Epithelial cell of proximal tubule (primary cell): ENCODE measurements at places on chromosomes 6 and 20. TPM values are rescaled to one million over a fixed set of nuclear protein-coding genes. Genes with fewer than 3 reads are reported as not detected.

- DNase-seq, result no peak
Measured at GRCh38 chr6:84687431-84687830, 77.0 kb downstream of the TBX18 start.

DNA sequence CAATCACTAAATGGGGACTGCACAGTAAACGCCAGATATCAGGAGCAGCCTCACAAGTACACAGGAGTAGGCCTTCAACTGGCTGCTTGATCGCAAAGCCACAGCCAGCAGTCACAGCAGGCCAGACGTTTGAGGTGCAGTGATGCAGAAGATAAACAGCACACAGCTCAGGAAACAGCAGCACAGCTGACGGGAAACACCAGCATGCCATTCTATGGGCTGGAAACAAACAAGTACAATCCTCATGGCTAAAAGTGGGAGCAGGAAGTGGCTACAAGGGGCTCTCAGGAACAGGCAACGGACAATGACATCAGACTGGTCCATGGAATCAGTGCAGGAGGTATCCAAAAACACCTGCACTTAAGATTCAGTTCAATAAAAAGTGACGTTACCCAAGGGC, 111.0 kb downstream of the DTNBP1 start:
- DNase-seq, result peak; percentile 60

DNA sequence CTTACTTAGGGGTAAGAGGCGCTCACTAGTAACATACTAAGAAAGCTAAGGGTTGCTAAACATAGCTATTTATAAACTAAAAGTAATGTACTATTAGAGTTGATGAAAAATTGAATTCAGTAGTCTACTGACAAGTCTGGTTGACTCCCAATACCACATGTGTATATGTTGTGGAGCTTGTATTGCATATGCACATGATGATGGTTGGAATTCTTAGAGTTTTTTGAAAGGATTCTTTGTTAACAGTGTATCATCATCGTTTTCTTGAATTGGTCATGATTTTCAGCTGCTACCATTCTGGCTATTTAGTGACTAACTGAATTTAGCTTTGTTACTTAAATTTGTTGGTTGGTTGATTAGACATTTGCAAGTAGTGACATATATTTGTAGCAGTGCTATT, 27.2 kb downstream of the ABRACL start:
- DNase-seq, result no peak

DNA sequence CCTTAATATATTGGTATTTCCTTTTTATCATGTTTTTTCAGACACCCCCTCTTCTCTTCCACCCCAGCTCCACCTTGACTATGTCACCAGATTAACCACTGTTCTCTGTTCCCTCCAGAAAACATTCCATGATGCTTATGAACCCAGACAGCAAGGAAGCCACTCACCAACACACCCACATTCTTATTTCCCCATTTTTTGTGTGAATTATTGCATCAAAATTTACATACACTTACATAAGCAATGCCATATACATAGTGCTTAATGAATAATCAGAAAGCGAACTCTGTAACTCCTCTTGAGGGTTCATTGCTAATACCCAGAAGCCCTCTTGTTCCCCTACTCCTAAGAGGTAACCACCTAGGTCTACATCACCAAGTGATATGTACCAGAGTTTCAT, 182.3 kb upstream of the CDYL start:
- no peak for DNase-seq

DNA sequence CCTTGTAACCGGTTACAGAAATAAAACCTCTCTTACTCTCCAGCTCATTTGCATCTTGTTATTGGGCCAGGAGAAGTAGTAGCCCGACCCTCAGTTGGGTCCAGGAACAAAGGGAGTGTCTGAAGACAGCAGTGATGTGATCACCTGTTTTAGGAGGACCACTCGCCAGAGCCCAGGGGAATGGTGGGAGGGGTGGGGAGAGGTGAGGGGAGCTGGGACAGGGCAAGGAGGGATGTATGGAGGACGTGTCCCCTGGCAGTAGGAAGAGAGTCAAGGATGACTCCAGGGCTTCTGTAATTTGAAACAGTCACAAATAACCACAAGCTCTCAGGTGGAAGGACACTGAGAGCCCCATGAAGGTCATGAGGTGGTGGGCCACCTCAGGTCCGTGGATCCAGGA, 1.4 kb upstream of the PCMTD2 start:
- no peak for DNase-seq

GRCh38 chr6:133774356-133774755, 114.6 kb upstream of the TCF21 start:
- DNase-seq, result no peak

DNA sequence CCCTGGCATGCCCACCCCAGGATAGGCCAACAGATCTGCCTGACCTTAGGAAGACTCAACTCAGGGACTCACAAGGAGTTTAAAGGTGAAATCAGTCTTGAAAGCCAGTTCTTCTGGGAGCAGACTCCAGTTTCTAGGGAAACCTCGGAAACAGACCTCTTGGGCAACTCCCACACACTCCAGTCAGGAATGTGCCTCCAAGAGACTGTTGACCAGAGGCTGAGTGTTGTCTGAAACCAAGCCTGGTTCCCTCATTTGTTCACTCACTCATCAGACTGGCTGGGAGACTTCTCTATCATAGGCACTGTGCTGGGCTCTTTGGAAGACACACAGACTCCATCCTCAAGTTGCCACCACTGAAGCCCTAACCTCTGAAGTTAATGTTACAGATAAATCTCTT, 1.8 kb downstream of the TREM1 start:
- DNase-seq, result peak; percentile 20

- no peak for DNase-seq
Measured at GRCh38 chr6:16987996-16988395, 113.9 kb upstream of the STMND1 start.

DNA sequence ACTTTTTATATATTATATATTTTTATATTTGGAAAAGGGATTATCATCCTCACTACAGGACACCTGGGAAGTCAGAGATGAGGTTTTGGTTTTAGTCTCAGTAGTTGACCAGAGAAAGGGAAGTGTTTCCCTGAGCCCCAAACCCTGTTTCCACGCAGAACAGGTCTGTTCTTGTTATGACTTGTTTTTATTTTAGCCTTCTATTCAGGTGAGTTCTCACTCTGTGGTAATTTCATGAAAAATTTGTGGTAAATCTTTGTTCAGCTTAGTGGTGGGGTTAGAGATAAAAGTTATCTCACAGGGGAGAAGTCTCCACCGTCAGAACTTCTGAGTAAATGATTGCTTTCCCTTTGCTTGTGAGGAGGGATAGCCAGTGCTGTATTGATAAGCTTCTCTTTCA, 224.9 kb downstream of the FARS2 start:
- no peak for DNase-seq

DNA sequence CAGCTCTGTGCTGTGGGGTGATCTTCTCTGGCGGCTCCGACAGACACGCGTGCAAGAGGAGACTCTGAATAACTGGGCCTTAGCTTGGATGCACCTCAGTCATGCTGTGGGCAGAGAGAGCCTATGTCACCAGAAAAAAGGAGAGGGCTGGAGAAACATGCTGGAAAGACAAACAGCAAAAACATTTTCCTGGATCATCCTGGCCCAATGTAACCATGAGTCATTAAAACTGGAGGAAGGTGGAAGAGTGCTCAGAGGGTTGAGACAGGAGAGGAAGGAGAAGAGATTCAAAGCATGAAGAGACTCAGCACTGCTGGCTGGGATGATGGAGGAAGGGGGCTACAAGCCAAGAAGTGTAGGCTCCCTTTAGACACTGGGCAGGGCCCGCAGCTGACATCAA, 292.0 kb downstream of the CDH26 start:
- DNase-seq, result no peak

GRCh38 chr20:24535941-24536730, 66.7 kb downstream of the SYNDIG1 start:
- no peak for DNase-seq

NTSR1 gene
- 0.29 TPM in 1 of 2 replicates, not detected in the other for total RNA-seq

SLC17A1 gene
- not detected in 2 replicates for total RNA-seq

BTN3A1 gene
- total RNA-seq, result 5.4 and 7.2 TPM in 2 replicates
